ENCODE measurements at places on chromosomes 5 and 9.

- no peak for DNase-seq
Observed at GRCh38 chr5:61941637-61942036, 364.4 kb upstream of the KIF2A start.

- DNase-seq: no peak
Observed at GRCh38 chr5:100667161-100667630, 132.0 kb downstream of the FAM174A start.

DNA sequence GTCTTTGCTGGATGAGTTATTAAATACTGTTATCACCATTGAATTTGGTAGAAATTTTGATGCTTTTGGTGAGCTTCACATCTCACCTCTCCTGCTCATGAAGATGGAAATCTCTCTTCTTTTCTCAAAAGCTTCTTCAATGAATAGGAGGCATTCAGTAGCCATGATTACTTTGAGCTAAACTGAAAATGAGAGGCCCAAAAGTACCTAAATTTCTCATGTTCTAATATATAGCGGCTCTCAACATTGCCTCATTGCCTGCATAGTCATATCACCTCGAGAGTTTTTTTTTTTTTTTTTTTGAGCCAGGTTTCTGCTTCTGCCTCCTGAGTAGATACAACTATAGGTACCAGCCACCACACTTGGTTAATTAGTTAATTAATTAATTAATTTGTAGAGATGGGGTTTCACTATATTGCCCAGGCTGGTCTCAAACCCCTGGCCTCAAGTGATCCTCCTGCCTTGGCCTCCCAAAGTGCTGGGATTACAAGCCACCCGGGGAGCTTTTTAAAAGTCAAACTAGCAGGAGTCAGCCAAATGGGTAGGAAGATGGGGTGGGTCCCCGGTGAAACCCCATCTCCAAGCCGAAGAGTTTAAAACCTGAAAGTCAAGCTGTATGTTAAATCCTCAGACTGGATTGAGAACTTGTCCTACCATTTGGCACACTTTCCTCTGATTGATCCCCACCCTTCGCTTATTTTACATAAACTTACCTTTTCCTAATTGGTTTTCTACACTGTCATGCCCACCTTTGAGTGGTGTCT is 169.0 kb downstream of the DOCK2 start:
- DNase-seq: no peak

GRCh38 chr9:111016016-111016415 is 22.3 kb downstream of the LPAR1 start:
- no peak for DNase-seq

DNA sequence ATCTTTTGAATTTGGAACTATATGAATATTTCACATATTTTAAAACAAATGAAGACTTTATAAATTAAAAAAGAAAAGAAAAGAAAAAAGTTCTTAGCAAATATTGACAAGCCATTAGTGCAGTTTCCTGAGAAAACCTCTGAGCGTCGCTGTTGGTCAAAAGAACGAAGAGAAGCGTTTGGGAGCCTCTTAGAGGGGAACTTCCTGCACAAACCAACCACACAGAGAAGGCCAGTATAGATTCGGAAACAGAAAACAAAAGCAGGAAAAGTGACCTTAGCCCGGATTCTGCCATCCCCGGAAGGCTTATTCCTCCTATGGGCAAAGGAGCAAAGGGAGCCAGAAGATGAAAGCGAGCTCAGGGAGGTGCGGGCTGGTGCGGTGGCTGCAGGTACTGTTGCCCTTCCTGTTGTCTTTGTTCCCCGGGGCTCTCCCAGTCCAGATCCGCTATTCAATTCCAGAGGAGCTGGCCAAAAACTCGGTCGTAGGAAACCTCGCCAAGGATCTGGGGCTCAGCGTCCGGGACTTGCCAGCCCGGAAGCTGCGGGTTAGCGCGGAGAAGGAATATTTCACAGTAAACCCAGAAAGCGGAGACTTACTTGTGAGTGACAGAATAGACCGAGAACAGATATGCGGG is at the start of gene PCDHGB2:
PCDHGB2 (plus strand) TSS at position 205 of the 637 bp plus-strand sequence; CDS start at position 347, 142 bp downstream.
- DNase-seq: no peak

GRCh38 chr5:173474881-173475287 is 141.6 kb downstream of the BOD1 start:
- DNase-seq: no peak

DNA sequence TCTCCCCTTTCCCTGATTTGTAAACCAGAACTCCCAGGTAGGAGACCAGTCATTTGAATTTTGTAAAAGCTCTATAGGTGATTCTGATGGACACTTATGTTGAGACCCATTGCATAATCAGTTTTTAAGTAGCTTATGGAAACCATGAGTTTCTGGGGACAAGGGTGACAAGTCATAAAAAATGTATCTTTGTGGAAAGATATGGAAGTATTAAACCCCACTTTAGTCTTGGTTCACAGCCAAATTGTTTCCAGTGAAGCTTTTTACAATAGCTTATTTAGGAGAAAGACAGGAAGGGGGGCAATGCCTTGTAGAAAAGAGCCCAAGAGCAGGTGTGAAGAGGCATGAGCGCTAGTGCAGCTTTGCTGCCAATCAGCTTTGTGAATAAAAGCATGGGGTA is 453 bp upstream of the CCL28 start:
- DNase-seq: no peak

- peak; percentile 52 for DNase-seq
Observed at GRCh38 chr9:73133921-73134407, 17.7 kb upstream of the ANXA1 start.

DNA sequence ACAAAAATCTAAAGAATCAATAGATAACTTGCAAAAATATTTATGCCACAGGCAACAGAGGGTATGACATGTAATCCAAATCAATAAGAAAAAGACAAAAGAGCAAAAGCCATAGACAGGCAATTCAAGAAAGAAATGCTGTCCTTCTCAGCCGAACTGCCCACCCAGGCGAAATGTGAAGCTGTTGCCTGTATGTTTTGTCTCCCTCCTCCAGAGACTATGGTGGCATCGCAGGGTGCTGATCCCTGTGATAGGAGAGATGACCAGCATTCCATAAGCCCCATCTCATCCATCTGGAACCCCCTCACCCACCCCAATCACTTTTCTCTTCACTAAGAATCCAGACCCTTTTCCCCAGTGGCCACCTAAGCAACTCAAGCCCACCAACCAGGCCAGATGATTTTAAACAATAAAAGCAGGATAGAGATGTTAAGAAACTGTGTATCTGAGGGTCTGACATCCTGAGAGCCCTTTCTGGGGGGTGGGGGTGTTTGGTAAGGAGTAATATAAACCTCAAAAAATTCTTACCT is 5.3 kb upstream of the ACSL6 start:
- no peak for DNase-seq

- DNase-seq: no peak
Observed at GRCh38 chr5:23042226-23042625, 189.1 kb upstream of the CDH12 start.

DNA sequence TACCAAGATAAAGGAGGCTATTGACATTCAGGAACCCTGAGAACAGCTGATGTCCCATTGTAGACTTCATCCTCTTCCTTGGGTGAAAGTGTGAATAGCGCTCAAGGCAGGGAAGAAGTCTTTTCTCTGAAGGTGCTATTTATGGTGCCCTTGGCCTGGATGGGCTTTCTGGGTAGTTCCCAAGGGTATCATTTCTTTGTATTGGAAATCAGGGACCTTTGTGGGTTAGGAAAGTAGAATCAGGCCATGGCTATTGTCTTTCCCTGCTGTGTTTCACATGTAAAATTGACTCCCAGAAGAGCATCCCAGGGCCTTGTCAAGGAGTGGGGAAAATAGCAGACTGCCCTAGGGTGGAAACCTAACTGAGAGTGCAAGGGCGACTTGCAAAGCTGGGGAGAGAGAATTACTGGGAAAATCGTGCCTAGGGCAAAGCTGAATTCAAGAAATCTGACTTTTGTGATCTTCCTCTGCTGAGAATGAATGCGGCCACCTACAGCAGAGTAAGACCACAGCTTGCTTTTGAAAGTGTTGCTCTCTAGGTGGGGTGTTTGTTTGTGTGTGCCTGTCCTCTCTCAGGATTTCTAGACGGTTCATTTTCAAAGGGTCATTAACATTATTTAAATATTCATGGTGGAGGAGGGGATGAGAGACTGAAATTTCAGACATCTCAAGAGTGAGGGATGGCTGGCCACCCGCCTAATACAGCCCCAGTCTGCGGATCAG is 160.6 kb downstream of the C9orf152 start:
- DNase-seq: no peak

DNA sequence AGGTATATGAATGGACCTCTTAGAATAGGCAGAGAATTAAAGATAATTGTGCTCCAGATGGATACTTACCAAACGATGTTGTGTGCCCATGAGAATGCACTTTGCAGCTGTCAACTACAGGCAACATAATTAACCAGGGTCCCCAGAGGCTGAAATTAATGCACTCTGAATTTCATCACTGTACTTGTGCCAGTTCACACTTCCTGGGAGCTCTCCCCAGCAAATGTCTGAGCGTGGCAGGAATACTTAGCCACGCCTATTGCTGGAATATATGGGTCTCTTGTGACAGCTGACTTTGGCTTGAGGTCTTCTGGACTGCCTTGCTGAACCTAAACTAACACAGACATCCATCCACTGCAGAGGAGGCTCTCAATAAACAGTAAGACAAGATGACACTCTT is 11.9 kb upstream of the C1QTNF2 start:
- no peak for DNase-seq

DNA sequence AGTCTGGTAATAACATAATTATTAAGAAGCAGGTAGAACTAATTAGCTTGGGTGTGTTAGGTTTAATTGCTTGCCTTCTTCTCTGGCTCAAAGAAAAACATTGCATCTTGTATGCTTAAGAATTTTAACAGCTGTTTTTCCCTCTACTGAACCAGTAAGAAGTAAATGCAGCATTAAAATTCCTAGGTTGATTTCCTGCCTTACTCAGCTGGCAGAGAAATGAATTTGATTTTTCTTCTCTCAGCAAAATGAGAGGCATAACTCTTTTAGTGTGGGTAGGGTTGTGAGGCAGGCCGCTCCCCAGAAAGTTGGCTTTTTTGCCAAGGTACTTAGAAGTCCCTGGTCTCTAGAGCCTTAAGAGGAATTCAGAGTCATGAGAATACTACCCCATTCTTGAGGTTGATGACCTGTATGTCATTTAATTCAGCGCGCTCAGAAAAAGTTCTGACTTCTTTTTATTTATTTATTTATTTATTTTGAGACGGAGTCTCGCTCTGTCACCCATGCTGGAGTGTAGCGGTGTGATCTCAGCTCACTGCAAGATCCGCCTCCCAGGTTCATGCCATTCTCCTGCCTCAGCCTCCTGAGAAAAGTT is 302.6 kb downstream of the ARHGEF28 start:
- DNase-seq: peak; percentile 26

DNA sequence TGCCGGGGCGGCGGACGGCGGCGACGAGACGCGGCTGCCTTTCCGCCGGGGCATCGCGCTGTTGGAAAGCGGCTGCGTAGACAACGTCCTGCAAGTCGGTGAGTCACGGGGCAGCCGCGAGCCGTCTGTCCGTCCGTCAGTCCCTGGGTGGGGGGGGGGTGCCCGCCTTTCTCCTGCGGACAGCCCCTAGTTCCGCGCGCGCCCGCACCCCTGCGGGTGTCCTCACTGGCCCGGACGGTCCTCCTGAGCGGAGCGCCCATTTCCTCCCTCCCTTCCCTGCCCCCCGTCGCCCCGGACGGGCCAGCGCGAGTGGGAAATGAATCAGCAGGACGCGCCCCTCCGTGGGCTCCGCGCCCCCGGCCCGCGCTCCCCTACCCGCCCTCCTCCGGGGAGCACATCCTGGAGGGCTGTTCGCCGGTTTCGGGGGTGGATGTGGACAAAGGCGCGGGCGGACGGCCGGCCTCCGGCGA is 828 bp downstream of the ZSWIM6 start:
- peak; percentile 70 for DNase-seq

- no peak for DNase-seq
Observed at GRCh38 chr9:75071530-75072122, 16.3 kb downstream of the NMRK1 start.

DNA sequence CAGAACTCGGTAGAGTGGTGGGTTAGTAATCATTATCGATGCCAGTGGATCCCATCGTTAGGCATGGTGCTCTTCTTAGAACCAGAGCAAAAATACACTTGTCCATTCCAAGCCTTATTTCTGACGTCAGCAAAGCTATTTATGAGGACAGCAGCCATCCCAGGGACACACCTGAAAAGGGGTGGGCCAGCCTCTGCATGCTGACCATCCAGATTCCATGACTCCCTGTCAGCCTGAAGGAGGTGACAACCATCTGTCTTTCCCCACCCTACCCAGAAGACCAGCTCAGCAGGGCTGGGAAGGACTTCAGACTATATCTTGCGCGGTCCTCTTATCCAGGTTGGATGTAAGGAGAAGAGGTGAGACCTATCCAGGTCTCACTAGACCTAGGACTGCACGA is 5.7 kb upstream of the NIPAL4 start:
- no peak for DNase-seq

DNA sequence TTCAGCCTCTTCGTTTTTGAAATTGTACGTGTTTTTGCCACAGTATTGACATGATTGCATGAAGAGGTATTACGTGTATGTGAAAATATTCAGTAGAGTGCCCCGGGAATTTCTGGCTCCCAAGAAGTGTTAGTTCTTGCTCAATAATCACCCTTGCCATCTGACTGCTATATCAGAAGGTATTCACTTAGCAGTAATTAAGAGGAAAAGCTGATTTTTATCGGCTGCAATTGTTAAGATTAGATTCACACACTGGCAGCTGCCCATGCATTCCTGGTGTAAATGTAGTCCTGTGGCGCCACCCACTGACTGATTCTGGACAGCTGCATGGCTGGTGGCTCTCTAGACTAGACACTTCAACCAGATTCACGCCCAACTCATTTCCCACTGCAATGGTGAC is 440.1 kb upstream of the ADAMTS16 start:
- peak; percentile 76 for DNase-seq

GRCh38 chr9:115289757-115290208 is 171.8 kb upstream of the TNC start:
- DNase-seq: peak; percentile 34

- no peak for DNase-seq
Observed at GRCh38 chr9:69496846-69497450, 171.9 kb downstream of the ENTREP1 start.

GRCh38 chr5:174281855-174282254 is 236.3 kb downstream of the NSG2 start:
- no peak for DNase-seq

GRCh38 chr5:150118561-150119229 is 32.3 kb upstream of the CSF1R start:
- peak; percentile 13 for DNase-seq

GRCh38 chr9:30075022-30075421 is 2309.4 kb upstream of the ACO1 start:
- DNase-seq: no peak

DNA sequence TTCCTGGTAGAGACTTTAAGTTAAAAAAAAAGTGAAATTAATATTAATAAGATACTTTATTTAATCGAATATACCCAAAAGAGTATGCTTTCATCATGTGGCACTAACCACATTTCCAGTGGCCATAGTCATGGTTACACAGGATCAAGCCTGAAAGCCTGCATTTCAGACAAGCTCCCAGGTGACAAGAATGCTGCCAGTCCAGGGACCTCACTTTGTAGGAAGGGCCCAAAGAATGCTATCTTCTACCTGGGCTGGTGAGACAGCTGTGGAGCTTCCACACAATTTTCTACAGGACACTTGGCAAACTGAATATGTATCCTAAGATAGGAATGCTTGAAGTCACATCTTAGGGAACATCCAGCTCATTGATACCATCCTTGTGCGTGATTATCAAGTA is 203.8 kb downstream of the AUH start:
- no peak for DNase-seq

All from femur (tissue), 1 donor.